ENCODE measurements at places on chromosomes 16 and 17.

DNA sequence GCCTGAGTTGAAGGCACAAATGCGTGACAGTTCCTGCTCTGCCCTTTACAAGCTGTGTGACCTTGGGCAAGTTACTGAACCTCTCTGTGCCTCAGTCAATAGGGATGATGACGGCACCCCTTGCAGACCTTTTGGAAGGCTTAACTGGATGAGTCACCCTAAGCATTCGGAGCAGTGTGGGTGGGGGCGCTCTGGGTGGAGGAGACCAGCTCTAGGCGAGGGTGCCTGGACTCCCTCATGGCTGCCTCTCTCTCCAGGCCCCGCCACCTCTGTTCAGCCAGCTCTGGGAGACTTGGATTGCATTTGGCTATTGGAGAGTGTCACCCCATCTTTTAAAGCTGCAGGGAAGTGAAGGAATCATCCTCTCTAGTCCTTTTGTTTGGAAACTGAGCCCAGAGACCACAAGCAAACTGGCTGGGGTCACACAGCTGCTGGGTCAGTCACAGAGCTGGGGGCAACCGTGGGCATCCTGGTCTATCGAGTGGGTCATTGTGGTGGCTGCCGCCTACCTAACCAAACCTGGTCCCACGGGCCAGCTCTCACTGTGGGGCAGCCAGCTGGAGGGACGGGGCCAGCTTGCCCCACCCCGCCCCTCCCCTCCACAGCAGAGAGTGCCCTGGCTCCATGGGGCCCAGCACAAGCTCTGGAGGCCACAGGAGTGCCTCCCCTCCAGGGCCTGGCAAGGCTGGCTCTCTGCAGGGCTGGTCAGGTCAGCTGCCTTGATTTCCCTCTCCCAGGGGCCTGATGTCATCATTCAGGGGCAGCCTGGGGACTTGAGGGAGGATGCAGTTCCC, 20.2 kb upstream of the GSE1 start:
- no peak for DNase-seq

- DNase-seq = no peak
These were observed 126.5 kb downstream of the WWOX start for GRCh38 chr16:78225919-78226318.

DNA sequence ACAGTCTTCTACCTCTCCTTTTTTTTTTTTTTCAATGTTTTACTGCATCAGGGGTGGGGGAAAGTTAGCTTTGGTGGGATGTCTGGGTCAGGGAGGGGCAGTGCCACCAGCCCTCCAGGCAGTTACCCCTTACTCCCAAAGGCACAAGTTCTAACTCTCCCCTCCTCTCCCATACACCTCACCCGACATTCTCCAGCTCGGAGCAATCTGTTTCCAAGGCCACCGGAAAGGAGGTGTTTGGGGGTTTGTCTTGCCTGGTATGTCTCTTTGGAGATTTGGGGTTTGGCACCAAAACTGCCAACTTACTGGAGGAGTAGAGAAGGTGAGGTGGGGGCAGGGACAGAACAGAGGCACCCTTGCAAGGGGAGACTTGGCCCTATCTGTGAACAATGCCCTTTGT, 4.7 kb downstream of the DLX3 start:
- DNase-seq = no peak

DNA sequence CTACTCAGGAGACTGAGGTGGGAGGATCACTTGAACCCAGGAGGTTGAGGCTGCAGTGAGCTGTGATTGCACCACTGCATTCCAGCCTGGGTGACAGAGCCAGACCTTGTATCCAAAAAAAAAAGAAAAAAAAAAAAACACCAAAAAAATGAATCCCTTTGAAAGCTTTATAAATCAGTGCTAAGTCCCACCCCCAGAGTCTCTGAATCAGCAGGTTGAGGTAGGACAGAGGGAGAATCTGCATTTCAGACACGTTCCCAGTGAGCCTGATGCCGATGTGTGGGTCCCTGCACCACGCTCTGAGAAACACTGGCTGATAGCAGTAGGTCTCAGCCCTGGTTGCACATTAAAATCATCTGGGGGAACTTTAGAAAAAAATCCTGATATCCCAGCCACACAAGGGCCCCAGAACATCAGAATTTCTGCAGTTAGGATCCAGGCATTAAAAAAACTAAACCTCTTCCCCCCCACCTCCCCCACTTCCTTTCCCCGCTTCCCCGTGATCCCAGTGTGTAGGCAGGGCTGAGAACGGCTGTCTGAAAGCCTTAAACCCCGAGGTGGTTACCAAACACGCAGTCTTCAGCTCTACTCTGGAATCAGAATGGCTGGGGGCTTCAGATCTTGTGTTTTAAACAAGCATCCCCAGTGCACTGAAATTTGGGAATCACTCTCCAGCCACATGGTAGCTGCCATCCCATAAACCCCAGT, 27.3 kb upstream of the GPRC5B start:
- DNase-seq = no peak

DNA sequence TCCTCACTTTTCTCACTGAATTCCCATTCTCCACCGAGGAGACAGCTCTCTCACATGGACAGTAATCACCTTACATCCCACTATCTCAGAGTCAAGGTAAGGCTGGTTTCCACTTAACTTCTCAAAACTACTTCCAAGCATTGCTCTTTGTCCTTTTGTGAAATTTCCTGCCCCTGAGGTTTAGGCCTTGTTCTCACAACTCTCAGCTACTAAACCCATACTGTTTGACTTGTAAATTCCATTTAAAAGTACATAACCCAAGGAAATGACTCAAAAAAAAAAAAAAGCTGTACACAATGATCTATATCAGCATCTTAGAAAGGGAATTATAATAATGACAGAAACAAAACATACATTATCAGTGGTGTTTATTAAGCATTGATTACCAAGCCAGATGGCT, 8.8 kb downstream of the CDC27 start:
- DNase-seq = no peak

DNA sequence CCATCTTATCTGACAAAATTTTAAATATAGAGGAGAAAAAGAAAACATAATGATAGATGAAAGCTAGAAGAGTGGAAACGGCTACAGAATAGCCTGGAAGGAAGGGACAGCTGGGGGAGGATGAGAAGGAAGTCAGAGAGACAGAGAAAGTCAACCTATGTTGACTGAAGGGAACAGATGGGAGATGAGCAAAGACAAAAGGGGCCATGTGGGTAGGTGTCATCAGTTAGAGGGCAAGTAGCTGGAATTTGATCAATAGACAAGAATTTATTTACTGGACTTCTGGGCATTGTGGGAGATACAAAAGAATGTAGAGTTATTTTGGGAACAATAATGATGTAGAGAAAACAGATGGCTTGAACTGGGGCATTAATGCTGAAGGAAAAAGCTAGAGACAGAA, 194.4 kb downstream of the ANKFN1 start:
- no peak for DNase-seq

- DNase-seq = no peak
These were observed 2.8 kb upstream of the ALDH3A2 start for GRCh38 chr17:19645734-19646201.

GRCh38 chr17:49952209-49952911, 16.6 kb upstream of the DLX4 start:
- DNase-seq = peak; percentile 71

DNA sequence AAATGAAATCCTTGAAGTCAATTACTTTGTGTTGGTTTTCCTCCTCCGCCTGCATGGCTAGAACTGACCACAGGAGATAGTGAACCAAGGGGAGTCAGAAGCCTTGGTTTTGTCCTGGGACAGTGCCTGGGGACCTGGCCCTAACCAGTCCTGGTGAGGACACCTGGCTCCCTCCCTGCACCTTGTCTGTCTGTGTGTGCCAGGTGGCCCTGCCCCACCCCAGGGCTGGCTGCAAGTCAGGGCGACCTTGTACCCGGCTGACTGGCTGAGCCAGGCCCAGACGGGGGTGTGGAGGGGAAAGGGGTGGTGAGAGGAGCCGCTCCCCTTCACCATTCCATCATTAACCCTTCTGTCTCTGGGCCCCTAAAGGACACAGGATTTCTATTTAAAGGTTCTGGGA, 3.4 kb downstream of the RAPGEFL1 start:
- DNase-seq = no peak
